HEK293T (cell line): ENCODE measurements at places on chromosomes 7 and 10.
A peak's percentile ranks its signal among the peaks of the same experiment; 100 is the strongest.

GRCh38 chr10:49596836-49597235, 13.3 kb upstream of the SLC18A3 start:
- DNase-seq = no peak

GRCh38 chr7:5670183-5670935, 111.1 kb downstream of the RNF216 start:
- no peak for DNase-seq

GRCh38 chr10:72610466-72610865, 15.4 kb downstream of the MICU1 start:
- no peak for DNase-seq

GRCh38 chr10:133523631-133524203, 3.4 kb upstream of the CYP2E1 start:
- no peak for DNase-seq

DNA sequence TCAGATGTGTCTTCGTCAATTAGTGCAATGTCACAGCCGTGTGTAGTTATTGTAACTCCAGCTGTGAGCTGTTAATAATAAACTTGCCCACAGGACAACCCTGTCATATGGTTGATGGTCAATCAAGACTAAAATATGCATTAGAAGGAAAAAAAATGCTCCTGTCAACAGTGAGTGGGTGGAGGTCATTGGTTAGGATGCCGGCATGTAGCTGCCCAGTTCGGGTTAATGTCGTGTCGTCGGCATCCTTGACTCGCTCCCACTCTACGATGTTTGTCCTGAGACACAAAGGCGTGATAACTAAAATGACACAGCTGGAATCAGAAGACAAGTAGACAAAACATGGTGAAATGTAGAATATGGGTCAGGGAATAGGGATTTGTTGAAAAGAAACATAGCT, 442.8 kb upstream of the NPVF start:
- no peak for DNase-seq

GRCh38 chr10:102641402-102641801, 2.9 kb upstream of the TRIM8 start:
- no peak for DNase-seq

- DNase-seq = no peak
Measured at GRCh38 chr7:124089621-124090020, 56.8 kb upstream of the TMEM229A start.

GRCh38 chr10:43121444-43121843, 16.8 kb upstream of the CSGALNACT2 start:
- no peak for DNase-seq

DNA sequence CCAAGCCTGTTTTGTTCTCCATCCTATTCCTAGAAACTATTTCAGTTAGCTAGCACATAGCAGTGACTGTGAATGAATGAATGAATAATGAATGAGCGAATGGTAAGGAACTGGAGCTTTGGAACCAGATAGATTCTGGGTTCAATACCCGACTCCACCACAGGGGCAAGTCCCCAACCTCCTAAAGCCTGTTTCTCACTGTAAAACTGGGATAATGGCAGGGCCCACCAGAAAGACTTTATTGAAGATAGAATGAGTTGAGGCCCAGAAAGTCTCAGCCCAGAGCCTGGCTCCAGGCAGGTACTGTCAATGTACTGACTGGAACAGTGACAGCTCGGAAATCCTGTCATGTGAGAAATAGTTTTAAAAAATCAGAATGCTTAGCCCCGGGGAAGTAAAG, 1.1 kb upstream of the CDH23 start:
- peak; percentile 37 for DNase-seq

- no peak for DNase-seq
Measured at GRCh38 chr10:102597131-102597991, 46.9 kb upstream of the TRIM8 start.

DNA sequence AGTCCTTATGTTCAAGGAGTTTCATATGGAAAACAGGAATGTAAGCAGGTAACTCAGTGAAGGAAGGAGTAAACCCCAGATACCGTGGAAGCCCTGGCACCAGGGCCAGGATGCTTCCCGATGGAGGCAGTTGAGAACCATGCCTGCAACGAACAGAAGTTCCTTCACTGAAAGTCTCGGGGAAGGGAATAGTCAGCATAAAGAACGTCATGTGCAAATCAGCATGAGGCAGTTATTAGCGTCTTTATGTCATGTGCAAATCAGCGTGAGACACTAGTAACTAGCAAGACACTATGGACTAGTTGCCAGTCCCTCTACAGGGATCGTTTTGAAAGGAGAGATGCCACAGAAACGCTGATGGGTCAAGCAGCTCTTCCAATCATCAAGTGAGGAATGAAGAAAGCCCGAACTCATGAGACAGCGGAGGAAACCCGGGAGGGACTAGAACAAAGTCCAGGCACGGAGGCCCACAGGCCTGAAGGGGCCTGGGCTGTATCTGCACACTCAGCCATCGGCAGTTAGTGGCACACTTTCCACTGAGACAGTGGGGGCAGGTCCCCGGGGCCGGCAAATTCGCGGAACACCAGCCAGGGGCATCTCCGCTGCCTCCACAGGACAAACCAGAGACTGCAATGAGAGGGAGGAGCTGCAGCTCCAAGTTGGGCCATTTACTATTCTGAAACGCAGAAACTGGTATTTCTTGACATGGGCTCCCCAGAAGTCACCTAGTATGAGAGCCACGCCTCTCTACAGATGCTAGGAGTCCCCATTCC, 109.6 kb downstream of the SFMBT2 start:
- DNase-seq = peak; percentile 64

- no peak for DNase-seq
Measured at GRCh38 chr7:44103566-44103922, 601 bp upstream of the AEBP1 start.

DNA sequence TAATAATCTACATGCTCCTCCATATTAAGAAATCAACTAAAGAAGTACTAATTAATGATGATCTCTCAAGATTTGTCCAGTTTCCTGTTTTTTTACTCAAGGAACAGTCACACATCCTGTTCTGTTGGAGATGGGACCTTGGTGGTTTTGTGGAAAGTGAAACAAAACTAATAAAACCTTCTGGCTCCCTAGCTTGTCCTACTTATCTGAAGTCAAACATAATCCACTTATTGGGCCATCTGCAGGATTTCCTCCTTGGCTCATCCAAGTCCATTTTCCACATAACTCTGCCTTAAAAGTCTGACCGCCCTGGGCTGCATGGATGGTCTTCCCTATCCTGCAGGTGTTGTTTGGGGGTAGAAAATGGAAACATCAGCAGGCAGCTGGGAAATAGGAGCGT, 39.4 kb upstream of the TARP start:
- no peak for DNase-seq

DNA sequence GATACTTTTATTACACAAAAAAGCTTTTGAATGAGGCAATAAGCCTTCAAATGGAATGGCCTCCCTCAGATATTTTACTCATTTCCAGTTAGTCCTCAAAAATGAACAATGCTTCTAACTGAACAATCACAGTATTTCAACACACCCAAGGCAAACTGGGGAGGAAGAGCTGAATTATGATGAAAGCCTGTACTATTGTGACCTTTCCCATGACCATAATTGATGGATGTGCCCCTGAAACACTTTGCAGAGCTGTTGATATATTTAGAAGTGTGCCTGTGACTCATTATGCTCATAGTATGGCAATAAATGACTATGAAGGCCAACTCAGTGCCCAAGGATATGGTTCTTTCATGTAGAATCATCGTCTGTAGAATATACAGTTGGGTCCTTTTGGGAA, 248.1 kb downstream of the AHR start:
- DNase-seq = no peak
